Stomach (tissue), 19 donors: ENCODE measurements at places on chromosomes 2 and 18. TPM values are rescaled to one million over a fixed set of nuclear protein-coding genes. Genes with fewer than 3 reads are reported as not detected.

- no peak for DNase-seq
Observed at GRCh38 chr2:230128623-230129342, 60.1 kb upstream of the SLC16A14 start.

GRCh38 chr2:119029297-119029696, 87.3 kb downstream of the MARCO start:
- DNase-seq = no peak

DNA sequence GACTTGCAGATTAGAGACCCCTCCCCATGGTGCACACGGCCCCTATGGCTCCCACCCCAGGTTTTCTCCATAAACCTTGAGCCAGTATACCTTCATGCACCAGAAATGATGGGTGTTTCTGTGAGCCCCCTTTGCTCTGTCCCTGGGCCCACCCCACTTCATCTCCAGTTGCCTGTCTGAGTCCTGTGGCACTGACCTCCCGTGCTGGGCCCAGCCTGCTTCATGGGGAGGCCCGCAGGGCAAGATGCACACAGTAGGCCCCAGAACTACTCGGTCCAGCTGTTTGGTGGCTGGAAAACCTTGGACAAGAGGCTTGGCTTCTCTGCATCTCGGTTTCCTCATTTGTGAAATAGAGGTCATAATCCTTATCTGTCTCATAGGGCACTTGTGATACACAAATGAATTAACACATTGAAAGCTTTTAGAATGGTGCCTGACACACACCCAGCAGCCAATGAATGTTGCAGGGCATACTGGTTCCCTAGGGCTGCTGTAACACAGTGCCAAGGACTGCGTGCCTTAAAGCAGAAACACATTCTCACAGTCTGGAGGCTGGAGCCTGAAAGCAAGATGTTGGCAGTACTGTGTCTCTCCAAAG, 58.4 kb downstream of the SH3BP4 start:
- DNase-seq = no peak

GRCh38 chr2:137123226-137123625, 357.9 kb downstream of the THSD7B start:
- no peak for DNase-seq

DNA sequence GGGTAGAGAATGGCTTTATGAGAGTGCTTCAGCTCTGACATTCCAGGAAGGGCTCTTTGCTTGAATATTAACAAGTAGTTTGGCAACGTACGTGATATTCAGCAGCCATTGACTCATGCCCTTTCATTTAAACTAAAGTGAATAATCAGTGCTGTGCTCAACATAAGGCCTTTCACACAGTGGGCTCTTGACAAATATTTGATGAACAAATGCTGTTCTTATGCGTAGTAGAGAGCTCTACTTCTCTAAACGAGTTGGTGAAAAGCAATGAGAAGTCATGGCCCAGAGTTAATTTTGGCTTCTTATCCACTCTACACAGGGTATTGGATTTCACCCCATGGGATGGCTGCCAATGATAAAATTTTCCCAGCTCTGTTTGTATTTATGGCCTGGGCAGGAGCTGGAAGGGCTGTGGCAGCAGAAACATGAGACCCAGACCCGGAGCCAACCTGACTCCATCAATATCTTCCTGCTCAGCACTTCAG, 338.9 kb downstream of the CCDC85A start:
- DNase-seq = peak; percentile 41

- DNase-seq = peak; percentile 51
Observed at GRCh38 chr2:134919341-134920210, 954 bp downstream of the CCNT2 start.

- DNase-seq = no peak
Observed at GRCh38 chr2:17972991-17973390, 94.5 kb downstream of the KCNS3 start.

DNA sequence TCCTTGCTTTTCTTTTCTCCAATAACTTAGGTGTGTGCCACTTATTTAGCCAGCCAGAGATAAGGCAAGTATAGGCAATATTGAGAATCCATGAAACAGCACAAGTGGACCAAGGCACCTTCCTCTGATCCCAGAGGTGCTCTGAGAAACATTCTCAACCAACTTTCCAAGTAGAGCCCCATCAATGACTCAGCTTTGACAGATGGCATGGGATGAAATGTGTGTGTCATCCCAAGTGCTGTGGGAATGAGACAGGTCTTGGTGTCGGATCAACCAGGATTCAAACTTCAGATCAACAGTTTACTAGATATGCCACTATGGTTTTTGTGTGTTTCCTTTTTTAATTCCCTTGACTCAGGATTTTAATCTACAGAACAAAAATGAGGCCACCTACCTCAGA, 164.0 kb downstream of the GRB14 start:
- DNase-seq = no peak

DNA sequence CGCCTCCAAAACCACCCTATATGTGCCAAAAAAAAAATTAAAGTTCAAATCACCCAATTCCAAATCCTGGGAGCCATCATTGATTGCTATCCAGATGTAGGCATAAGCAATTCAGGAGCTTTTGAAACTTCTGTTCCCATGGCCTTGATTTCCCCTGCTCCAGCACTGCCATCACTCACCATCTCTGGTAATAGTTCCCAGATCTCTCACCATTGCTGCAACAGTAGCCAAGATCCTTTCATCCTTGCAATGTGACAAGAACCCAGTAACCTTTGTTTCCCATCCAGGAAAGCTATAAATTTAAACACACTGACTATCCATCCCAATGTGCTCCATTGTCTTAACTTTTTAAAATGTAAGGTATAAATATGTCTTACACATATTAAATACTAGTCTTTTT, 155.4 kb downstream of the PDE11A start:
- DNase-seq = no peak

DNA sequence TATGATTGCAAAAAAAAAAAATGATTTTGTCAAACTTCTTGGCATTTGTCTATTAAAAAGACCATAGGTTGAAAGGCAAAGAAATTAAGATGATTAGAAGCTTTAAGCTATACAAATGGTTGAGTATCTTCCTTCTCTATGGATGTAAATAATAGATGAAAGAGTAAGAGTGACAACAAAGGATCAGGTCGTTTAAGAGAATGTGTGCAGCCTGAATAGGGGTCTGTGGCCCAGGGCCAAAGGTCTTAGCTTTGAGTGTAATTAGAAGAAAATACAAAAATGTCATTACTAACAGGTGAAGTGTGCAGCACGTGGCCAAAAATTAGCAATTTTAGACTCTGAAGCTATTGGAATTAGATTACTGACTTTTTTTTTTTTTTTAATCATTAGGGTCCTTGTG, 122.4 kb downstream of the GREB1L start:
- DNase-seq = no peak

DNA sequence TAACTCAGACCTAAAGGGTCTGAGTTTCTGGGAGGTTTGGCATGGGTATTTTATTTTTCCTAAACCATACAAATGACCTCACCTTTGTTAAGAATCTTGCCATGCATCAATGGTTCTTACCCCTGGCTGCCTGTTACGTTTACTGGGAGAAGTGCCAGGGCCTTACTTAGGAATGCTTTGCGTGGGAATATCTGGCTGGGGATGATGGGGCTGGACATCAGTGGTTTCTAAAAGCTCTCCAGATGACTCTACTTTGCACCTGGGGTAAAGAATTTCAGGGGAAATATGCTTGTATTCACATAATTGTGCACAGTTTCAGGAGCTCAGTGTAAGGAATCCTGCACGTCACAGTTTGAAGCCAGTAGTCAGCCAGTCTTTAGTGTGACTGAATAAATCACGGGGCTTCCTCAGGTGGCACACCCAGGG, 18.2 kb upstream of the DAW1 start:
- DNase-seq = peak; percentile 53

- DNase-seq = no peak
Observed at GRCh38 chr2:150046211-150046610, 441.3 kb downstream of the RND3 start.

DNA sequence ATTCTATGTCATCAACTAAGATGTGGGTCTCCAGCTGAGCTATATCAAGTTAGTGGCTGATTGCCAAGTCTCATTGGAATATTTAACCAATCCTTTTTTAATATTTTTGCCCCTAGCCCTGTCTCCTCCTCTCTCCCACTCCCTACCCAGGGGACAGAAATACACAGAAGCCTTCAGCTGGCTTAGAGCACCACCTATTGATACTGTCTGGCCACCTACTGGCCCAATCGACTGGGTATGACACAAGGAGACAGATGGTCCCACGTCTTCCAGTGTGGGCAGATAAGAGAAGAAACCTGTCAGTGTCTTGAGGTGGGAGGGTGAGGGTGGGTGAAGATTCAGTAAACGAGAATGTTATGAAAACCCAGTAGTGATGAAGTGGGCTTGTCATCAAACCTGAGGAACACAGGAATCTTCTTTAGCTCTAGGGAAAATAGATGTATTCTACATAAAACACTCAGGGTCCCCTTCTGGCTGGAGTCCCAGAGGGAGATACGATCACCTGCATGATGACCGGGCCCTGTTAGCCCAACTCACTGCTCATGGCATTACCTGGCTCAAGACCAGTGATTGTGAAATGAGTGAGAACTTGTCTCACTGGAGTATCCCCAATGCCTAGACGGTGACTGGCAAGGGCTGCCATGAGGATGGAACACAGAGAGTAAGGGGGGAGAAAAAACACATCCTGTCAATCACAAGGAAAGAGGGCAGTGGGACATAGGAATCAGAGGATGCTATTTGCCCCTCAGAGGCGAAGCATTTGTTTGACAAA, 26.7 kb downstream of the POLR1A start:
- peak; percentile 34 for DNase-seq

- no peak for DNase-seq
Observed at GRCh38 chr18:79796016-79796415, 1.7 kb upstream of the KCNG2 start.

DNA sequence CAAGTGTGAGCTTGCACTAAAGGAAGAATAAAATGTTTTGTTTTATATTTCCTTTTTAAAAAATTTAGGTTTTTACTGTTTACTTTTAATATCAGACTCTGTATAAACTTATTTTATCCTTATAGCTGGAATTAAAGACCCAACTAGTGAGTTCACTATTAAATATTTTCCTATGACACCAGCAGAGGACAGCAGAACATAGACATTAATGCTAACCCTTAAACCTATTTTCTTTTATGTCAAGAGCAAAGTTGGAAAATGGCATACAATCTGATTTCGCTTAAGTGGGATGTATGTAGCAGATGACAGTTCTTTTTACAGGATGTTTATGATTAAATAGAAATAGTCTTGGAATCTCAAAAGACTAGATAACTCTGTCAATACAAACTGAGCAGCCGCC, 188.2 kb upstream of the XIRP2 start:
- DNase-seq = peak; percentile 48

DNA sequence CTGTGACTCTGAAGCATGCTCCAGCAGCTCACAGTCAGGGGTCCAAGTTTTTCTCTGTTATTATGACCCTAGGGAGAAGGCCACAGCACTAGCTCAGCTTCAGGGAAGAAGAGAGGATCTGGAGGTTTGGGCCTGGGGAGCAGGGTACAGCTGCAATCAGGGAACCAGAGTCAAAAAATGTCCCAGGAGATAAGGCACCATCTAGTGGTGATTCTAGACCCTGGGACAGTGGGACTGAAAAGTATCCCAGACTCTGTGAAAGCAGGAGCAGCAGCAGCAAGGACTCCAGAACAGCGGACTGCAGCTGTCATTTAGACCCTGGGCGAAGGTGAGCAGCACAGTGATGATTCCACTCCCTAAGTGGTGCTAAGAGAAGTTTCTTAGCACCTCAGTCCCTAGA, 278.4 kb upstream of the DDX18 start:
- peak; percentile 38 for DNase-seq

- no peak for DNase-seq
Observed at GRCh38 chr2:8281950-8282857, 399.7 kb upstream of the ID2 start.

- no peak for DNase-seq
Observed at GRCh38 chr18:2974731-2975130, 38.2 kb downstream of the LPIN2 start.

- no peak for DNase-seq
Observed at GRCh38 chr2:112032224-112032586, 22.9 kb upstream of the TMEM87B start.

GRCh38 chr2:26986576-26986975, 16.1 kb downstream of the MAPRE3 start:
- DNase-seq = no peak

DNA sequence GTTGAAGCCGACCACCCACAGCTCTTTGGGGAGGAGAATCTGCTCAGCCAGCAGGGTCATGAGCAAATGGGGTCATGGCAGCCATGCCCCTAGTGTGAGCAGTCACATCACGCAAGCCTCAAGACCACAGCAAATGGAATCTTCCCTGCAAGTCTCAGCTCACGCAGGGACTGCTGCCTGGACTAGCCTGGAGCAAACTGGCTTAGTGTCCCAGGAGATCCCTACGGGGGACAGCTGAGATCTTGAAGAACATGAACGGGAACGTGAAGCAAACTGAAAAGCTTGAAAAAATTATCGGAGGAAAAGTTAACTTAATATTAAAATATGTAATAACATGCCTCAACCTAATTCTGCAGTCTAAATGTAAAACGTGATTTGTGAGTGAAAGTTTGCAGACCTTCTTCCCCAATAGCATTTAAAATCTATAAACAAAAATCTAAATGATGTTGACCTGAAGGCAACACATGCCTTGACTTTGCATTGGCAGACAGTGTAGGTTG, 118.4 kb downstream of the FAM124B start:
- DNase-seq = no peak

DNA sequence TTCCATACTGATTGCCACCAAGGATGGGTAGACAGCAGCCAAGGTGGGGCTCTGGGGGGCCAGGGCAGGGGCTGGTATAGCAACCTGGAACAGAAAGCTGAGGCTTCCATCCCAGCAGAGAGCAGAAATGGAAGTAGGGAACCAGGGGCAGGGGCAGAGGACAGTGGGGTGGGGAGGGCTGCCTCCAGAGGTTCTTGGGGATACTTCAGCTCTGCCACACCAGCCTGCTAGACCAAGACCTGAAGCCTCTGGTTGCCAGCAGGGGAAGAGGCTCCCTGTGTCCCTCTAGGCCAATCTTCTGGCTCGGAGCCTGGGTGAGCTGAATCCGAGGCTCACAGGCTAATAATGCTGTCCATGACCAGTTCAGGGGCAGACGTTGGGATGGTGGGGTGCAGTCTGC, 329.0 kb downstream of the DYSF start:
- DNase-seq = no peak

GRCh38 chr2:214649440-214650205, 159.9 kb downstream of the BARD1 start:
- no peak for DNase-seq

DNA sequence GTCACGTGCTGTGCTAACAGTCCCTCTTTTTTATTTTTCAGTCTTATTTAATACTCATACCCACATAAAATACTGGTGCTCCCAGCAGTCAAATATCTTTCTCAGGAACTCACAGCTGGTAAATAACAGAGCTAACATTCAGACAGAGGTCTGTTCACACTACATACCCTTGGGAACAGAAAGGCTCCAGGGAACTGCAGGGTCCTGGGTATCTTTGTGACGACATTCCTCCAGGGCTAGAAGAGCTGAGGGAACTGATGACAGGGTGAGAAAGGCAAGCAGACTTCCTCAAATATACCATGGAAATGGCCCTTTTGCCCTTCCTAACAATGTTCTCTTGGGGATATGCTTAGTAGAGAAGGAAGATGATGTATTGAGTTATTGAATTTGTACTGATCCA, 19.3 kb downstream of the PDE6D start:
- no peak for DNase-seq

VWA3B gene
- polyA plus RNA-seq = 0.46 TPM

MAP3K20 gene
- polyA plus RNA-seq = 13.4 TPM

GPR39 gene
- polyA plus RNA-seq = 5.5 TPM

CCDC121 gene
- 1.7 TPM for polyA plus RNA-seq

CCT4 gene
- 59.0 TPM for polyA plus RNA-seq

ABCG8 gene
- not detected for polyA plus RNA-seq

GALR1 gene
- polyA plus RNA-seq = not detected

TMEM178A gene
- polyA plus RNA-seq = 4.3 TPM

ITM2C gene
- 32.2 TPM for polyA plus RNA-seq

RAB6D gene
- polyA plus RNA-seq = not detected

CGREF1 gene
- polyA plus RNA-seq = 3.2 TPM

TET3 gene
- 1.8 TPM for polyA plus RNA-seq

RESP18 gene
- not detected for polyA plus RNA-seq

ASIC4 gene
- polyA plus RNA-seq = not detected
